ENCODE measurements at places on chromosomes 1 and 21. TPM values are rescaled to one million over a fixed set of nuclear protein-coding genes. Genes with fewer than 3 reads are reported as not detected.

GRCh38 chr1:179340918-179341317 lies 24.9 kb upstream of the AXDND1 start:
- no peak for DNase-seq
- H3K27ac ChIP-seq: no peak overlapping the region
- H3K36me3 ChIP-seq: peaks cover 91% of the 10 kb centered on the region

DNA sequence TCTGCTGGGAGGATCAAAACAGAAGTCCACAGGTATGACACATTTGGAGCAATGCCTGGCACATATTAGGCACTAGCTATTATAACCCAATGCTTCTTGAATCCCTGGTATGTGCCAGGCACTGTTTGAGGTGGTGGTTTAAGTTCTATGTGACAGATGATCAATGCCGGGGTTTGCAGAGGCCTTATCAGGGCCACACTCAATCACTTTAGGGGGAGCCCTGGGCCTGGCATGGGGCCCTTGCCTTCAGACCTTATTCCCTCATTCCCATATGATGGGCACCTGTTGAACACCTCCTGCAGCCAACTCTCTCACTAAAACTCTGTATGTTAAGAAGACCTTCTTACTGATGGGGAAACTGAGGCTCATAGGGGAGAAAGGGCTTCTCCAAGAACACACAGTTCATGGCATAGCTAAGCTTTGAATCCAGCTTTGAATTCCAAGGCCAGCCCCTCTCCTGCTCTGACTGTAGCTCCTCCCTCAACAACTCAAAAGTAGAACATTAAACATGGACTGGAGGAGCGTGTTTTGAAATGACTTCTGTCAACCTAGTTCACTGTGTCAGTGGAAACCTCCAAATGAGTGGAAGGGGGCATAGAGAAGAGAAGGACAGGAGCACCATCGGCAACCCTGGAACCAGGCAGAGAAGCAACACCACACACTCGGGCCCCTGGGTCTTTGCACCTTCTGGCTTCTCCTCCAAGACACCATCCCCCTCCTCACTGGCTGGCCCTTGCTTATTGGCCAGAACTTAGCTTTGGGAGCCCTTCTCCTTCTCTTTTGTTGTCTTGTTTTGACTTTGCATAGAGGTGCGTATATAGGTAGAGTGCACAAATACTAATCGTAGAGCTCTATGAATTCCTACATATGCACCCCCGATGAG lies 6.6 kb upstream of the IFFO2 start:
- H3K4me3 ChIP-seq: no peak overlapping the region
- no peaks in the 10 kb centered on the region for H3K4me1 ChIP-seq
- no peak for DNase-seq
- no peaks in the 10 kb centered on the region for H3K36me3 ChIP-seq

- no peaks in the 10 kb centered on the region for H3K36me3 ChIP-seq
- no peak overlapping the region for H3K4me3 ChIP-seq
- no peak overlapping the region for H3K27ac ChIP-seq
Observed at GRCh38 chr1:184437291-184437690, 50.5 kb downstream of the C1orf21 start.

DNA sequence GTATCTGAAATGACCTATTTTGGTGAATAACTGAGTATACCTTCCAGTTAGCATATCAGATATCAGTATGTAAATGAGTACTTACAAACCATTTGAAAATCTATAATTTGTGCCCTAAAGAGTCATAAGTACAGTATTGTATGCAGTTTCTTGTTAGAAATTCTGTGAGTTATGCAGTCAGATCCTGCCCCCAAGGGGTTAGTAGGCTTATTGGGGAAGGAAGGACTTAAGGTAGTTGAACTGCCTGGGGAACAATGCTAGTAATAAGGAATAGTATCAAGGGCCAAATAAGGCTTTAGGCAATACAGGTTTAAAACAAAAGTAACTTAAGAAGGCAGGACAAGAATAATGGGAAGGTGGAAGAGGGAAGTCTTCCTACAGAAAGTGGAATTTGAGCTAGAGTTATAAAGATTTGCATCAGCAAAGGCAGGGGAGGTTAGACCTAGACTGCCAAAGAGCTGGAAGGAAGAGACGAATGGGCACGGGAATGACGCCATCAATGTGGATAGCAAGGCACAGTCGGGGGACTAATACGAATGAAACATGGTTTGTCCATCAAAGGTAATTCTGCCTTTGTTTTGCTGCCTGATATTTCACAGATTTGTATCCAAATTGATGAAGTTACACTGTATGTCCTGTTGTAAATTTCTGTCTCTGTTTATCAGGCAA lies 182.9 kb upstream of the DPYD start:
- H3K27ac ChIP-seq: no peak overlapping the region
- DNase-seq: no peak
- H3K4me3 ChIP-seq: no peak overlapping the region
- H3K4me1 ChIP-seq: no peaks in the 10 kb centered on the region

- DNase-seq: no peak
- peaks cover 32% of the 10 kb centered on the region for H3K4me1 ChIP-seq
- no peaks in the 10 kb centered on the region for H3K36me3 ChIP-seq
- no peak overlapping the region for H3K27ac ChIP-seq
- H3K4me3 ChIP-seq: no peak overlapping the region
Observed at GRCh38 chr1:184745110-184745509, 9.5 kb downstream of the EDEM3 start.

DNA sequence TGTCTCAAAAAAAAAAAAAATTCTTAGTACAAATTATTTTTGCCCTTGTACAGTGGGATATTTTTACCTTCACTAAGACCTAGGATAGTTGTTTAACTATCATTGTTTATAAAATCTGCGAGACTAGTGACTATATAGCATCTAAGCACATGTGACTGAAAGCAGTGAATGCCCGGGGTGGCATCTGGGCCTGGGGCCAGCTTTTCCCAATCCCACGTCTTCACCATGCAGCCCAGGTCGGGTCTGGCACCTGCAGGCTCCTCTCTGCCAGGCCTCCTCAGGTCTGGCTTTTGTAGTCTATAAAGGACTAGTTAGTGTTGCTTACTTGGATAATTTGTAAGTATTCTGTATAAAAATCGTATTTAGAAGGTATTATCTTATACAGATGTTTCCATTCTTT lies 40.8 kb downstream of the CBS start:
- H3K36me3 ChIP-seq: peaks cover 44% of the 10 kb centered on the region
- no peak overlapping the region for H3K4me3 ChIP-seq
- DNase-seq: no peak
- H3K27me3 ChIP-seq: no peaks in the 10 kb centered on the region
- H3K27ac ChIP-seq: no peak overlapping the region
- no peaks in the 10 kb centered on the region for H3K4me1 ChIP-seq

MYCL gene
- 3.9 TPM for total RNA-seq

NPL gene
- 48.7 TPM for total RNA-seq

SIM2 gene
- not detected for total RNA-seq
